Naive thymus-derived CD4-positive, alpha-beta T cell (primary cell): ENCODE measurements at places on chromosomes 1 and 21. TPM values are rescaled to one million over a fixed set of nuclear protein-coding genes. Genes with fewer than 3 reads are reported as not detected.

Gene SPRR2F
- not detected for total RNA-seq

Gene TIE1
- not detected for total RNA-seq

GRCh38 chr1:145720878-145721671 lies 1.8 kb downstream of the CD160 start:
- DNase-seq: peak; percentile 77

- DNase-seq: no peak
Observed at GRCh38 chr1:156970017-156970416, 49.6 kb downstream of the LRRC71 start.

DNA sequence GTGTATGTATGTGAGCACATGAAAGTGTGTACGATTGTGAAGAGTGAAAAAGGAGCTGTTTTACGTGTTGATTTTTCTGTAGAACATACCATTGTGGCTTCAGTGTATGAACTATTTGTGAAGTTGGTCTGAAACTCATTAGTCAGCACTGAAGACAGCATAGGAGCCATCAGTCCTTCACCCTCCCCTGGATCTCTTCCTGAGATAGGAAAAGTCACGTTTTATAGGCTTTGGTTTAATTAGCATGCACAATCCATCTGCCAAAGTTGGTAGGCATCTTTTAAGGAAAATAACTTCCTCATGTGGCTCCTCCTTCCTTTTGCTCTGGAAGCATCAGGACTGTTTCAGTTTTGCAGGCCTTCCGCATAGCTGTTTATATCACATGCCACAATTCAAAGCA lies 1.4 kb upstream of the RABIF start:
- DNase-seq: no peak
